ENCODE measurements at places on chromosomes 3 and 15.

DNA sequence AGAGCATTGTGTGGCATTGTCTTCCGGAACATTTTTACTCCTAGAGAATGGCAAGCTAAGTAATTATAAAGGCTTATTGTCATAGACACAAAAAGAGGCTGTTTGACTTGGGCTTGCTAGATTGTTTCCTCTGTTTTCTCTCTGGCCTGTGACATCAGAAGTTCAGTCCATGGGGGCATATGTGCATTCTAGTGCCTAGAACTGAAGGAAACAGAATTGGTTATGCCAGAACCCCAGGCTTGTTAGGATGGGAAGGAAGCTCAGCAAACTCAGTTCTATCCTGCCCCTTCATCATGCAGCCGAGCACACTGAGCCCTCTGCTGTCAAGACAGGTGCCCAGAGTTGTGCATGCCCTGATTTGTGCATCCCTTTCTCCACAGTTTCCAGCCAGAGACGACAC is 131.3 kb downstream of the PDE8A start:
- DNase-seq, result no peak

- DNase-seq, result no peak
Measured at GRCh38 chr15:100055821-100056220, 286.0 kb downstream of the ADAMTS17 start.

DNA sequence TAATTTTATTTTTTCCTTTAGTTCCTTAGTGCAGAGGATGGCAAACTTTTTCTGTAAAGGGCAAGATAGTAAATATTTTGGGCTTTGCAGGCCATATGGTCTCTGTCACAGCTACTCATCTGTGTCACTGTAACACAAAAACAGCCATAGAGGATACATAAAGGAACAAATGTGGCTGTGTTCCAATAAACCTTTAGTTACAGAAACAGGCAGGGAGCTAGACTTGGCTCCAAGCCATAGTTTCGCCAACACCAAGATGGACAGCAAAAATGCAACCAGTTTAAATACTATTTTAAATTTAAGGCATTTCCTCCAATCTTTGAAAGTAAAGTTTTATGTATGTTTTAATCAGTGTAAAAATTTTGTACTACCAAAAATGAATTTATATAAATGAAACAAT is 753.4 kb downstream of the FHIT start:
- no peak for DNase-seq

DNA sequence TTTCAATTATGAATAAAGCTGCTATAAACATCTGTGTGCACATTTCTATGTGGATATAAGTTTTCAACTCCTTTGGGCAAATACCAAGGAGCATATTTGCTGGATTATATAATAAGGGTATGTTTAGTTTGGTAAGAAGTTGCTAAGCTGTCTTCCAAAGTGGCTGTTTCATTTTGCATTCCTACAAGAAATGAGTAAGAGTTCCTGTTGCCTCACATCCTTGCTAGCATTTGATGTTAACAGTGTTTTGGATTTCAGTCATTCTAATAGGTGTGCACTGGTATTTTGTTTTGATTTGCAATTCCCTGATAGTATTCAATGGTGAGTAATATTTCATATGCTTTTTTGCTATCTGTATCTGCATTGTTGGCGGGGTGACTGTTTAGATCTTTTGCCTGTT is 120.7 kb upstream of the MDFIC2 start:
- no peak for DNase-seq

- no peak for DNase-seq
Measured at GRCh38 chr3:142281474-142281873, 56.1 kb upstream of the GK5 start.

GRCh38 chr3:45132568-45133211 is 13.5 kb downstream of the CDCP1 start:
- DNase-seq, result no peak

- DNase-seq, result no peak
Measured at GRCh38 chr15:47412136-47412535, 305.2 kb upstream of the SEMA6D start.

- DNase-seq, result no peak
Measured at GRCh38 chr3:103511891-103512290, 1077.1 kb downstream of the ZPLD1 start.

DNA sequence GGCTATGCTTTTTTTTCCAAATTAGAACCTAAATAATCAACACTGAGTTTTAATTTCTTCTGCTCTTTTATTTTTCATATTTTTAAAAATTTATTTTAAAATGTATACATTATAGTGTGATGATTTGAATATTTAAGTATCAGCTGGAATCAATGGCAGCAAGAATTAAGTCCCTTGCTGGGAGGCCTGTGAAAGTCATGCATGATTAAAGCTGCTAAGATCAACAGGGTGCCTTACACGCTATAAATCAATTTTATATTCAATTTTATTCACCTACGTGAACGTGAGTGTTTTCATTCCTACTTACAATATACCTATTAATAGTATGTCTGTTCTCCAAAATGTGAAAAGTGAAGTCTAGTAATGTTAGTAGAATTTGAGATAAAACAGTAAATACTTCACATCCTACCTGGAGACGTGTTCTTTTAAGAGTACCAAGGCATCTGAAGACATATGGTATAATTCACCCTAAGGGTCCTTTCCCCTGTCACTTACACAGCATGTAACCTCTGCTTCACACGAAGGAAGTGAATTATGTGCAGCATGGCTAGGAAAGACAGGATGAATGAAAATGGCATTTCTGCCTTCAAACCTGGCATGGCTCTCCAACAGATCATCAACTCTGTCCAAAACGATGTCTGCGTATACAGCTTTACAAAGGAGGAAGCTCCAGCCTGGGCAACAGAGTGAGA is 640.4 kb upstream of the ROBO1 start:
- no peak for DNase-seq

- no peak for DNase-seq
Measured at GRCh38 chr3:122497425-122497824, 17.3 kb downstream of the KPNA1 start.

- peak; percentile 69 for DNase-seq
Measured at GRCh38 chr3:18725668-18726407, 300.7 kb upstream of the SATB1 start.

DNA sequence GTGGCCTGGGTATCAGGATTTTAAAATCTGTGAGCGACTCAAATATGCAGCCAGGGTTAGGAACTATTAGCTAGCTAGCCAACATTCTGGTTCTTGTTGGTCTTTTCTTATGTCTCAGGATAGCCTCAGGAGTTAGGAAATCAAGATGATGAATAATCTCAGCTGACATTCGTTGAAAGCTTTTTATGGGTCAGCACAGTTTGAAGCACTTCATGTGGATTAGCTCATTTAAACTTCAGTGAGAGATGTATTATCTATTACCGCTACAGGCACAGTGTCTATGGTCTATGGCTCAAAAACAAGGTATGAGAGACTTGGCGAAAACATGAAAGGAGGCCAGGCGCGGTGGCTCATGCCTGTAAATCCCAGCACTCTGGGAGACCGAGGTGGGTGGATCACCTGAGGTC is 187.5 kb upstream of the THRB start:
- DNase-seq, result no peak

DNA sequence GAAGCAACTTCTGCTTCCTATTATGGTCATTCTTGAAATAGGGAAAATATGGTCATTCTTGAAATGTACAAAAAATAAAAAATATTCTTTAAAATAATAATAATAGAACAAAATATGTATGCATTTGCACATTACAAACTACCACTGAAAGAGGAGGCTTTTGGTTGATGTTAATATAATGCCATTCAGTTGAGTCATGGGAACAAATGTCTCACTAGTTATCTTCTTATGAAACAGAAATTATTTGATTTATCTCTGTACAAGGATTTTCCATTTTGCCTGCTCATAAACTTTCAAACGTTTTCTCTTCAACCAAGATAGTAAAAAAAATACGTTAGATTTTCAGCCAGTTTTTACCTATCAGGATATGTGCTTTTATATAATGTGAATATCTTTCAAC is 1662.7 kb downstream of the OTOL1 start:
- no peak for DNase-seq

DNA sequence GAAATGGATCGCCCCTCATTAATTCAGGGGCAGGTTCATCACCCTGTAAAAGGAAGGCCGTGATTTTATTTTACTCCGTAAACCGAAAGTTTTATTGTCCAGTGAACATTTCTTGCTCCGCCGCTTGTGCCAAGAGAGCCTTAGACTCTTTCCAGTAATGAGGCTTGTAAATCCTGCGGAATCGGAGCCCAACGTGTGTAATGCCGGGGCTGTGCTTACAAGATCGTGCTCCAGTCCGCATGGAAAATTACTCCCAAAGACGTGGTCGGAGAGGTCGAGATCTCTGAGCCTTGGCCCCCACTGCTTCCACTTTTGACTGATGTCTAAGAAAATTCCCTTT is 649 bp upstream of the PLOD2 start:
- no peak for DNase-seq

- DNase-seq, result no peak
Measured at GRCh38 chr3:63976161-63976871, 47.0 kb downstream of the PSMD6 start.

- DNase-seq, result no peak
Measured at GRCh38 chr3:3189102-3189727, 9.7 kb upstream of the CRBN start.

DNA sequence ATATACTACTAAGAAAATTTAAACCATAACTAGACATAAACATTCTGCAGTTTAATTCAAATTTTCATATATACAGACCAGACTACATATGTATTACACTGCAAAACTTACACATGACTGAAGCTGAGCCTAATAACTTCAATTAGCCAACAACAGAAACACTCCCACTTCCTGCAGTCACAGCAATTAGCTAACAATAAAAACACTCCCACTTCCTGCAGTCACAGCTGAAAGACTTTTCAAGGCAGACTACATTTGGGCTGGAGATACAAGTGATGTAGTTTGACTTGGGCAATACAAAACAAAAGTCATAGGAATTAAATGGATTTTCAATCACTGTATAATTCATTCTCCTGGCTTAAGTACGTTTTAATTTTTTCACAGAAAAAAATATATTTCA is 10.3 kb downstream of the TM2D3 start:
- DNase-seq, result peak; percentile 22

- no peak for DNase-seq
Measured at GRCh38 chr15:84108728-84109127, 126.8 kb upstream of the GOLGA6L4 start.

GRCh38 chr3:14719006-14719405 is 44.1 kb downstream of the C3orf20 start:
- DNase-seq, result no peak

- no peak for DNase-seq
Measured at GRCh38 chr3:45960289-45960688, 17.0 kb downstream of the CXCR6 start.

- no peak for DNase-seq
Measured at GRCh38 chr3:164479978-164480377, 598.3 kb downstream of the SI start.

DNA sequence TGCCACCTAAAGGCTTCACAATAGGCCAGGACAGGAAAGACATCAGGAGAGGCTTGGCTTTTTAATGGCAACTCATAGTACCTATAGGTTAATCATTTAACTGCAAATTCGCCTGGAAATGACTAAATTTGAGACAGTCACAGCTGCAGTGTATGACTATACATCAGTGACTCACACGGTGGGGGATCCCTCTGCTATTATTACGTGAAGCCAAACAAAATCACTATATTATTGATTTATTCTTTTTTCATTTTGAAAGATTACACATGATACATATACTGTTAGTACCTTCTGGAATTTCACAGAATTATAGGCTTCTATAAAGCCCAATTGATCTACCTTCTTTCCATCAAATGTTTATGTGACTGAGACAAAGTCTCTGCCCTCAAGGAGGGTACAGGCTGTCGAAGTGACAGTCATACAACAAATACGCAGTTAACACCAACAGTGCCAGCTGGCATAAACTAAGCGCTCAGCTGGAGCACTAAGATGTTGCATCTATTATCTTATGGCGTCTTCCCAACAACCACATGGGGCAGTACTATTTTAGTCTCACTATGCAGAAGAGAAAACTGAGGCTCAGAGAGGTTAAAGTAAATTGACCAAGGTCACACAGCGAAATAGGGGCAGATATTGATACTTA is 82.0 kb upstream of the LMOD3 start:
- DNase-seq, result no peak

- no peak for DNase-seq
Measured at GRCh38 chr15:79700951-79701480, 195.8 kb downstream of the MTHFS start.

GRCh38 chr3:47782446-47783308 is 984 bp upstream of the SMARCC1 start:
- DNase-seq, result no peak

- no peak for DNase-seq
Measured at GRCh38 chr3:59821274-59821673, 771.4 kb upstream of the CFAP20DC start.

DNA sequence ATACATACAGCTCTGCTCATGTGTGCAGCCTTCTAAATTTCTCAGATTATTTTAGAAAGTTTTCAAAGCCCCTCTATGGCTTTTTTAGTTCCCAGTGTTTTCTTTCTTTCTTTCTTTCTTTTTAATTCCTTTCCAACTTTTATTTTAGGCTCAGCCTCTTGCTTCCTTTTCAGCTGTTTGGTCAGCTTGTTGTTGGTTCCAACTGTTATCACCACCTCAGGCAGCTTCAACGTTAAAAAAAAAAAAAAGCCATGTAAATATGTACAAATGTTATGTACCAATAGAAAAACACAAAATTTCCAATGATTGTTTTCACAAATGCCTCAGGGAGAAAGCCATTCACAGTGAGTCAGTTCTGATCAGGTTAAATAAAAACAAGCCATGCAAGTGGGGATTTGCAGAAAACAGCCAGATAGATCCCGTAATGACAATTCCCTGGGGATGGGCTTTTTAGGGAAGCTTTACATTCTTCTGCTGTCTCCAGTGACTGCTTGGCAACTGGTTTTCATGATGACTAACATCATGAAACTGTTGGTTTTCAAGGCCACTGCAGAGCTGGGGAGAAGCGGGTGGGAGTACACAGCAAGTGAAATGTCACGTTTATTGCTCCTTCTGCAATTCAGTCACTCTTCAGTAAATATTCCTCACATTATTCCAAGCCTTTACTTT is 908.4 kb downstream of the EPHA3 start:
- DNase-seq, result no peak

GRCh38 chr15:77865701-77866100 is 211.8 kb downstream of the TBC1D2B start:
- DNase-seq, result no peak

DNA sequence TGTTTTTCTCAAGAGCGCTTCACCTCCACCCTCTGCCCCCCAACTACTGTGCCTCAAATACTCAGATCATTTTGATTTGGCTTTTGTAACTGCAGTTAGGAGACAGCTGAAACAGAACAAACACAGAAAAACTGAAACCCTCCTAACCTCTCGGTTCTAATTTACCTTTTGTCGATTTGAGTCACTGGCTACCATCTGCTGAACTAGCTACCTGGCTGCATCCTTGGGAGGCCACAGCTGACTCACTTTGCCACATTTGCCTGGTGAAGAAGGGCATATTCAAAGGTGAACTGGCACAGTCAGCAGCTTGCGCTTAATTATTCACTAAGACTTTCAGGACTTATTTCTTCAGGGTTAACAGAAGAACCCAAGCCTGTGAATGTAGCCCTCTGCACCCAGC is 117.7 kb downstream of the FOXB1 start:
- no peak for DNase-seq

DNA sequence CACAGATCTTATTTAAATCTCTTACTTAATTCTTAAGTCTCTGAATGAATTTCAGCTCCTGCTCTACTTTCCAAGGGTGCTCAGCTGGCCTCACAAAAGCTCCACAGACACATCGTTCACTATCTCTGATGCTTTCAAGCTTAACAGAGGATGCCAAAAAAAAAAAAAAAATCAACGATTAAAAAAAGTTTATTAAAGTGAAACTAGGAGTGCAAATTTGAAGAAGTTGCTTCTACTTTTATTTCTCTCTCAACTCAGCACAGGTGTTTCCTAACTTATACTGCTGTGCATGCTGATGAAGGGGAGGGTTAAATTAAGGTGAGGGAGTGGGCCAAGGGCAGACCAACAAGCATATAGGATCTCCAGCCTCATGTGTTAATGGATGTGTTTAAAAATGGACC is 157.2 kb downstream of the TIGIT start:
- DNase-seq, result no peak
